ENCODE measurements at places on chromosomes 12 and 14.

- no peak for DNase-seq
Measured at GRCh38 chr12:123167329-123167728, 16.4 kb upstream of the PITPNM2 start.

GRCh38 chr14:100059438-100059781 lies 5.8 kb upstream of the EVL start:
- no peak for DNase-seq

- DNase-seq, result no peak
Measured at GRCh38 chr12:16467272-16467671, 119.8 kb downstream of the MGST1 start.

DNA sequence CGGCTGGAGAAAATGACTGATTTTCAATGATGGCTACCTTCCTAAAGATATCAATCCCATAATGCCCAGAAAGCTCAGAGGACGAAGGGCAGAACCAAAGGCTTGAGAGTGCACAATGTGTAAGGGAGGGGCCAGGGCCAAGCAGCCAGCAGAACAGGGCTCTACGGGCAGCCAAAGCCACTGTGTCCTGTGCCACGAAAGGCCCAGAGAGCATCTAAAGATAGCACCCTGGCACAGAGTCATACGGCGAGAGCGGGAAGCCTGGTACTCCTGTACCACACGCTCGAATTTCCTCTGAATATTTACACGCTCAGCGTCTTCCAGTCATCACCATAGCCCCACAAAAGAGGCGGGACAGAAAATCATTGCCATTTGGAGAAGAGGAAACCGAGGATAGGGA lies 39.5 kb downstream of the PRMT8 start:
- DNase-seq, result no peak

GRCh38 chr12:80293759-80294158 lies 150.3 kb upstream of the PTPRQ start:
- no peak for DNase-seq

GRCh38 chr12:92604786-92605185 lies 98.0 kb upstream of the PLEKHG7 start:
- no peak for DNase-seq

- no peak for DNase-seq
Measured at GRCh38 chr12:99381992-99382391, 265.6 kb upstream of the GARIN6 start.

- DNase-seq, result no peak
Measured at GRCh38 chr12:110234755-110235154, 46.3 kb upstream of the ATP2A2 start.

DNA sequence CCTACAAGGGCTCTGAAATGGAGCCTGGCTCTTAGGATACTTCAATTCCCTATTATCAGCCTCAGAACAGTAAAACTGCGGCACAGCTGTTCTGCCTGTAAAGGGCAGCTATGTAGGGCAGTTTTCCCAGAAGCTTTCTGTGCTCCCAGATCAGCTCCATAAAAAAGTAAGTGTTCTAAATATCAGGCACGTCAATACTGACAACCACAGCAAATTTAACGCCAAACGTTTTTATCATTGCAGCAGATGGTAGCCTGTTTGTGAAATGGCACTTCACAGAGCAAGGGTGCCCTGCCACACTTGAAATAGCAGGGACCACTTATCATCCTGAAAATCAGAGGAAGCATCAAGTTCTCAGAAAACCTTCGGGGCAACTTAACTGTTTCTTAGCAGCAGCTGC lies 54.8 kb upstream of the PTHLH start:
- no peak for DNase-seq

All from stimulated activated CD4-positive, alpha-beta T cell treated with anti-CD3 and anti-CD28 coated beads, Interleukin-4, amount 100 ng/mL, for 1 hour (primary cell).